ENCODE measurements at places on chromosomes 11 and 22. TPM values are rescaled to one million over a fixed set of nuclear protein-coding genes. Genes with fewer than 3 reads are reported as not detected.

OR8D4 gene
- total RNA-seq = not detected

ARHGAP8 gene
- under 0.01 TPM for total RNA-seq

OR10D3 gene
- total RNA-seq = under 0.01 TPM

DGCR6 gene
- 1.1 TPM for total RNA-seq

ESAM gene
- total RNA-seq = 0.22 TPM

ALX4 gene
- not detected for total RNA-seq

ZNF214 gene
- 1.4 TPM for total RNA-seq

GAB4 gene
- total RNA-seq = not detected

SLC29A2 gene
- total RNA-seq = 0.29 TPM

GLYATL2 gene
- not detected for total RNA-seq

PLXNB2 gene
- 339 TPM for total RNA-seq

APOL1 gene
- 9.3 TPM for total RNA-seq

OR52I2 gene
- total RNA-seq = not detected

FGF3 gene
- not detected for total RNA-seq
